ENCODE measurements at places on chromosomes 6 and 20. TPM values are rescaled to one million over a fixed set of nuclear protein-coding genes. Genes with fewer than 3 reads are reported as not detected.

- DNase-seq, result peak; percentile 94
Measured at GRCh38 chr6:113182370-113183141, 674.6 kb upstream of the MARCKS start.

- no peak for DNase-seq
Measured at GRCh38 chr20:34420146-34420545, 57.1 kb downstream of the ITCH start.

DNA sequence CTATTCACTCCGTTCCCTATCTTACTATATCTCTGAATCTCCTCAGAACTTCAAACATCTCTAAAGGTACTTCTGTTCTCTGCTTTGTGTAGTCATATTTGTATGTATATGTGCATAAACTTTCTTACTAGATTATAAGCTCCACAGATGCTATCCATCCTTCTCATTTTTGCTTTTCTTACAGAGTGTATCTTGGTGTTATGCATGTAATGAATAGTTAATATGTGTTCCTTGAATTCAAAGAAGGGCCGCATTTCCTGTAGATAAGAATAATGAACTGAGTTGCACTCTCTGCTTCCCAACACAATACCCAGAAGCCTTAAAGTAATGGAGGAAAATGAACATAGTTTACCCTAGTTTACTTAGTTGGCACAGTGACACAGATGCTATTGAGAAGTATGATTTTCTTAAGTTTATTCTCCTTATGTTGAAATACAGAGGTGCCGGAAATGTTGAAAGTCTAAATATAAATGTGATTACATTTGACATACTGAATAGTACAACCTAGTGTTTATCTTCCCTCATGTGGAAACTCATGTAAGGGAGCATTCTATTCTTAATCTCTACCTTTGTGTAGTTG lies 6.0 kb downstream of the NUS1 start:
- DNase-seq, result no peak

- no peak for DNase-seq
Measured at GRCh38 chr20:32319100-32319499, 39.0 kb upstream of the ASXL1 start.

GRCh38 chr6:163738725-163739407 lies 324.3 kb downstream of the QKI start:
- DNase-seq, result no peak

The NKX2-2 gene
- not detected for total RNA-seq

DNA sequence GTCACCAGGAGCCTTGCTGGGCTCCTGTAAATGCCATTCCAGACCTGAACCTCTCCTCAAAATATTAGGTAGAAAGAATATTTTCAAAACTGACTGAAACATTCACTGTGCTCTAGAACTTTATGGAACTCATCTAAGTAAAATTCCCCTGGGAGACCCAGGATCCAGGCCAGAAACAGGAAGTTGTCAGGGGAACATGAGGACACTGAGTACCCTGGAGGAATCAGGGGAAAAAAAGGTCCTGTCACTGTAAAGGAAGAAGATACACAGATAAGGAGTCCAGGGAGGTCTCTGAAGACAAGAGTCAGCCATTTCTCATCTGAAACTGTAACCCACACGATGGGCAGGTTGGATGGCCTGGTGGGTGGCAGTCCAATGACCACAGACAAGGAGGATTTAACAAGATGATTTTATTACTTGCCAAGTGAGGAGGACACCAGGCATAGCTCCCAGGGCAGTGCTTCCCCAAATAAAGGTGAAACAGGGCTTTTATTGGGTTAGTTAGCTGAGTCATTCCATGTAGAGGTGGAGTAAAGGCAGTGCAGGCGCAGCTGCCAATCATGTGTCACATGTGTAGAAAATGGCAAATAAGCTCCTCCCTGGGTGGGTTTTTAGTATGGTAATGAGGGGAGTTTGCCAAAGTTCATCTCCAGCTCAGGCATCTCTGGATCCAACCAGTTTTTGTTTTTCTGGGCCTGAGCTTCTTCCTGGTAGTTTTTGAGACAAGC lies 138.5 kb downstream of the RCAN2 start:
- no peak for DNase-seq

DNA sequence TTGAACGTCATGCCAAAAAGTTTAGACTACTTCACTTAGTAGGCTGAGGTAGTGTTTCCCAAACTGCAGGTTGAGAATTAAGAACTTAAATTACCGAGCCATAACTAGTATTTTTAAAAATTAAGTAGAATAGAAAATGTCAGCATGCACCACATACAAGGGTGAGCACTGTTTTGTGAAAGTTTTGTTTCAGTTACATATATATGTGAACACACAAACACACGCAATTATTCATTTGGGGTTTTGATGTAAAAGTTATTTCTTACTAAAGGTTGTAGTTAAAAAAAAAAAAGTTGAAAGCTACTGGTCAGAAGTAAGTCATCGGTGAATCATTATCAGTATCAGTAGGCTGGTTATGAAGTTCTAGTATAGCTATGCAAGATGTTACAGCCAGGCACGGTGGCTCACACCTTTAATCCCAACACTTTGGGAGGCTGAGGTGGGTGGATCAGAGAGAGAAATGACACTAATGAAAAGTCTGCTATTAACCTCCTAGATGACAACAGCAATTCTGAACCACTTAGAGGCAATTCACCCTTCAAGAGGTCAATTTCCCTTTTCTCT lies 24.1 kb downstream of the FASTKD5 start:
- no peak for DNase-seq

The MYLK4 gene
- 1.4 TPM for total RNA-seq

- peak; percentile 65 for DNase-seq
Measured at GRCh38 chr6:127185437-127185995, 67.0 kb downstream of the RSPO3 start.

- no peak for DNase-seq
Measured at GRCh38 chr20:4548552-4548951, 173.2 kb upstream of the PRND start.

- peak; percentile 17 for DNase-seq
Measured at GRCh38 chr6:133645966-133646740, 242.8 kb upstream of the TCF21 start.

DNA sequence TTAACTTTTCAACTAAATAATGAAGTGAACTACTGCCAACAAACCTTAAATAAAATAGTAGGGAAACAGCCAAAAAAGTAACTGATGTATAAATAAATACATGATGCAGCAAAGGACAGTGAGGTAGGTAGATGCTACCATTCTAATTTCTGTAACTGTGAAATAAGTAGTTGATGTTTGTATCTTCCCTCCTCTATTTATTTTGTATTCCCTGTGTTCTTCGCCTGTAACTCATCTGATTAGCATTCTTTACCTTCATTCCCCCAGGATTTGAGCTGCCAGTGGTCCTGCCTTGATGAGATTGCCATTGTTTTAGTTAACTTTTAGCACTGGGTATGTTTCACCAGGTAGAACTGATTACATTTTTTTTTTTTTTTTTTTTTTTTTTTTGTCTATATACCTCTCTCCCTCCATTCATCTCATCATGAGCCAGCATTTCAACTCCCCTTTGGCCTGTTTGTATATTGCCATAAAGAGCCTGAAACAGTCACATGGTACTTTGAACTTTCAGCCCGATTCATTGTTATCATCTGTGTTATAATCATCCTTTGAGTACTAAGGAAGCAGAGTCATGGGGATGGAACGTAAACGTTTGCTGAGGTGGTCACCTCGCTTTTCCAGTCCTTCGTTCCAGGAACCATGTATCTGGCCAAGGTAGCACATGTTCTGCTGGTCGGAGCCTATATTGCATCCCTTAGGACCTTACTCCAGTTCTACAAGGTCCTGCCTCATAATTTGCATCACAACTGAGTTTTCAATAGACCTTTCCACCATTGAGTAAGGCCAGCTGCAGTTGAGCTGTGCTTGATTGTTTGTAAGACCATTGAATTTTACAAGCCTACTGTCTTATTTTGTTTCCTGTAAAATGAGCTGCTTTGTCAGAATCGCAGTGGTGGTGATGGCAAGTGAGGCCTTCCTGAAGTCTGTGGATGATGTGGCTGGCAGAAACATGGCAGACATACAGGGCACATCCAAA lies 107.6 kb downstream of the JAG1 start:
- no peak for DNase-seq

The NOX3 gene
- not detected for total RNA-seq

GRCh38 chr6:139278190-139278589 lies 13.6 kb downstream of the TXLNB start:
- DNase-seq, result no peak

DNA sequence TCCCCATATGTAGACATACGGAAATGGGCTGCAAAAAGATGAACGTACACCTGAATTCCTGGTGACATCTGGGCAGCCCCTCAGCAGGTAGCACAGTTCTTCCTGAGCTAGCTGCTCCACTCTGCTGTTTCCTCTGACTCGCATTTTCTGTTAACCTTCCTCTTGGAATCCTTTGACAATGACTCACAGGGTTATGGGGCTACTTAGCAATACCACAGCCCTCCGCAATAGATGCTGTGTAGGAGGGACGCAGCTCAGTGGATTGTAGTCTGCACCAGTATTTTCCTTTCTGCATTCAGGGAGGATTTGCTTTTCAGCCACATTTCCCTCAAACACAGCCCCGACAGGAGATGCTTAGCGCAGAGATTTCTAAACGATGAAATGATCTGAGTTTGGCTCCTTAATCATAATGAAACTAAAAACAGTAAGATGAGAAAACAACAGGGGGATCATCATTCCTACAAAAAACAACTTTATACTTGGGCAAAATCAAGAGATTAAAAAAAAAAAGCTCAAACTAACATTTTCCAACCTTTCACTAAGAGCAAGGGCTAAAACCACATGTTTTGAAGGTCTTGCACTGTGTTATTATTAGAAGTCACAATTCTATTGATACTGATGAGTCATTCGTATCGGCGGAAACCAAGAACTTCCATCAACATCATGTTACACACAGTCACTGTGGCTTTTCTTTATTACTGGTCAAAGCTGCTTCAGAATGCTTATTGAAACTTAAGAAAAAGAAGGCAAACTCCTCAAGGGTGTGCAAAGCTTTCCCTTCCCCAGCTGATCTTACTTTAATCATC lies 12.2 kb downstream of the BACH2 start:
- DNase-seq, result peak; percentile 41

The METTL24 gene
- 3.6 TPM for total RNA-seq

The IL17A gene
- total RNA-seq, result not detected

DNA sequence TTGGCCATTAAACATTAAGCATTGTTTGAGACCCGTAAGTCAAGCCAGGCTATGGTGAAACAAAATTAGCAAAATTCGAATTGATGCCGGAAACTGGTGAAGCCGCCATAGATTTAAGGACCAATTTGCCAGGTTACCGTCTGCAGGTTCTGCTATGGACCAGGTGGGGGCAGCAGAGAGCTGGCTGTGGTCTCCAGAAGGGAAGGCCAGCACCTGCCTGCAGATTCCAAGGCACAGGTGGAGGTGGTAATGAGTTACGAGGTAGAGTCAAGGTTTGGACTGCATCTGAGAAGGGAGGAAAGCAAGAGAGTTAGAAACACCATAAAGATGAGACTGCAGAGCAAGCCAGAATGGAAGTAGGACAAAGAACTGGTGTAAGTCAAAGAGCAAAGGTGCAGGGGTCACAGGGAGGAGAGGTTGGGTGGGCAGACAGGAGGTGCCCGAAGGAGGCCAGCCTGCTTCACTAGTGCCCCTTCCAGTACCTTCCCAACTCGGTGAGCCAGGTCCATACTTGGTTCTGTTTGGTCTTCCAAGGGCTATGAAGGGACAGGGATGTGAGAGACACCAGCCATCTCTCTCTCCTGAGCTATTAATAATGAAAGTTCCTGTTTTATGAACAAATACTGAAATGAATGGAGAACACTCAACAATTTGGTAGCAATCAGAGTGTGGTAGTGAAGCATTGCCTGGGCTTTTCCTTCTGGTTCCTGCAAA lies 131.6 kb upstream of the ESR1 start:
- no peak for DNase-seq

The ENPP3 gene
- 2.0 TPM for total RNA-seq

The E2F1 gene
- 3.7 TPM for total RNA-seq

GRCh38 chr6:148943451-148943850 lies 196.6 kb downstream of the UST start:
- DNase-seq, result peak; percentile 72

The RIMS1 gene
- total RNA-seq, result 1.8 TPM

- DNase-seq, result peak; percentile 59
Measured at GRCh38 chr6:82072121-82072521, 175.4 kb downstream of the IBTK start.
